ENCODE measurements at places on chromosomes 16 and 17.
A peak's percentile ranks its signal among the peaks of the same experiment; 100 is the strongest.

GRCh38 chr17:72517413-72518158 lies 396.8 kb downstream of the SOX9 start:
- H3K36me3 ChIP-seq = no peaks in the 10 kb centered on the region
- no peak overlapping the region for H3K4me3 ChIP-seq
- no peak overlapping the region for H3K27ac ChIP-seq
- no peak for DNase-seq
- no peaks in the 10 kb centered on the region for H3K27me3 ChIP-seq
- H3K4me1 ChIP-seq = no peaks in the 10 kb centered on the region

DNA sequence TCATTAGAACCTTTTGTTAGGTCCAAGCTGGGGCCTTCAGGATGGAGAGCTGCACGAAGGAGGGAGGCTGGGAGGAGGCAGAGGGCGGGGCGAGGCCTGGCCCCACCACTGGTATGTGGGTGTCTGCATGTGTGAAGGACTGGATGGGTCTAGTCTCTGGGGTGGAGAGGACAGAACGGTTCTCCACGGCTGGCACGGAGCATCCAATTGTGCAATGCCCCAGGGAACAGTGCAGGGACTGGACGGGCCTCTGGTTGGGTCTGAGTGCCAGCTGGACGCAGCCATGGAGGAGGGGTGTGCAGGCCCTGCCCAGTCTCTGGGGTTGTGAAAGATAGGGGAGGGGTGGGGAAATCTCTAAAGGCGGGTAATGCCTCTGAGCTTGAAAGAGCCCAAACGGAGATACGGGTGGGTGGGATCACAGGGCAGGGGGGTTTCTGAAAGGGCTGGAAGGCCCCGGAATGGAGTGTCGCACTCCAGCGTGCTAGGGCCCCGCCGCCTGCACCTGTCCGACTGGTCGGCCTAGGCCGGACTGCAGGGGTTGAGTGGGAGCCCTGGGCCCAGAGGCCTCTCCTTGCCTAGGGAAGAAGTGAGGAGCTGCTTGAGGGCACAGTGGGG lies 1.6 kb downstream of the PPL start:
- no peak for DNase-seq
- H3K4me3 ChIP-seq = no peak overlapping the region
- H3K36me3 ChIP-seq = no peaks in the 10 kb centered on the region
- H3K27me3 ChIP-seq = no peaks in the 10 kb centered on the region
- no peaks in the 10 kb centered on the region for H3K4me1 ChIP-seq

DNA sequence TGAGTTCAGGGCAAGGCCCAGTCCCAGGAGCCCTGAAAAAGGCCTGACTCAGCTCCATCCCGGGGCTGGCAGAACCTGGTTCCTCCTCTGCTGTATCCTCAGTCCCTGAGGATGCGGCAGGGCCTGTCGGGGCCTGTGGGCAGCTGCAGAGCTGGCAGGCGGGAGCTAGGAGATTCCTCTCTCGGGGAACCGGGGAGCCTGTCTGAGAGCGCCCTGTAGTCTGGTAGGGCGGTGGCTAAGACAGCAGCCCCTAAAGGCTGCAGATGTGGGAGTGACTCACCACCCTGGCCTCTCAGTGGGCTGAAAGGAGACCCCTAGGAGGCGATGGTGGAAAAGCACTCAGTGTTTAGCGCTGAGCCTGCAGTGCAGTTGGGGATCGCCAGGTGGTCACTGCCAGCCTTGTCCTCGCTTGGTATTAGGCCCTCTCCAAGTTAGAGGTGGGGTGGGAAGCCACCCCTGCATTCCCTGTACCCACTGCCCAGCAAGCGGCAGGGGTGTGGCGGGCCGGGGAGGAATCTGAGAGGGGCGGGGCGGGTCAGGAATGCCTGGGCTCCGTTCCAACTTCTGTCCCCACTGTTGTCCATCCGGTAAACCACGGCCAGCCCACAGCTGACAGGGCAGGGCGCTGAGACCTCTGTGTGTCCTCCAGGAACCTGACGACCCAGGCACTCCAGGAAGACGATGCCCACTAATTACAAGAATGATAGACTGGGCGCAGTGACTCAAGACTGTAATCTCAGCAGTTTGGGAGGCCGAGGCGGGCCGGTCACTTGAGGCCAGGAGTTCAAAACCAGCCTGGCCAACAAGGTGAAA lies 29.5 kb upstream of the CDH1 start:
- H3K27ac ChIP-seq = no peak overlapping the region
- no peaks in the 10 kb centered on the region for H3K36me3 ChIP-seq
- no peak for DNase-seq
- H3K4me3 ChIP-seq = no peak overlapping the region
- no peaks in the 10 kb centered on the region for H3K4me1 ChIP-seq

GRCh38 chr16:86018487-86018886 lies 119.5 kb downstream of the IRF8 start:
- DNase-seq = no peak
- H3K4me3 ChIP-seq = no peak overlapping the region
- H3K4me1 ChIP-seq = no peaks in the 10 kb centered on the region
- no peaks in the 10 kb centered on the region for H3K36me3 ChIP-seq

GRCh38 chr17:19250421-19251173 lies 13.4 kb downstream of the EPN2 start:
- no peaks in the 10 kb centered on the region for H3K36me3 ChIP-seq
- no peaks in the 10 kb centered on the region for H3K4me1 ChIP-seq
- H3K4me3 ChIP-seq = no peak overlapping the region
- no peaks in the 10 kb centered on the region for H3K27me3 ChIP-seq

DNA sequence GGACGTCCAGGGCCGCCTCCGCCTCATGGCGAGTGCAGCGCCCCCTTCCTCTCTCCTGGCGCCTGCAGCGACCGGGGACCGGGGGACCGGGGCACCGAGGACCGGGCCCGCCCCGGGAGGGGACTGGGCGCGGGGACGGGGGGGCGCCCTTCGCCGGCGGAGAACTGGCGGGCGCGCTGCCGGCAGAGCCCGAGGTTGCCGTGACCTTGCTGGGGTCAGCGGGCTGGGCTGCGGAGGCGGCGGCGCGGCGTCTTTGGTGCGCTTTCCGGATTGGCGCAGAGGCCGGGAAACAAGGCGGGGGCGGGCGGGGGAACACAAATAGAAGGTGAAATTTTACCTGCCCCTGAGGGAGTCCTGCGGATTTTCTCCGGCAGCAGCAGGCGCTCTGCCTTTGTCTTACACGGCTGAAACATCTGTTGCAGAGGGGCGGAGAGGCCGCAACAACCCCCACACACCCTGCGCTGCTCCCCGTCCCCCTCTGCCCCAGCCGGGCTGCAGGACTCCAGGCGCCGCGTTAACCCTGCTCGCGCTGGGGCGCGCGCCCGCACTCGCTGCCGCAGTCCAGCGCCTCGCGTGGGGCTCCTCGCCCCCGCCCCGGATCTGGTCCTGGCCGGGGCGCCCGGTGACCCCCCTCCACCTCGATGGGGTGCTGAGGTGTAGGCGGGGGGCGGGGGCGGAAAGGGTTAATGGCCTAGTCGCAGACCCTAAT lies 53.5 kb downstream of the SREBF1 start:
- H3K4me3 ChIP-seq = peak overlapping the region; percentile 59
- no peaks in the 10 kb centered on the region for H3K36me3 ChIP-seq
- H3K4me1 ChIP-seq = peaks cover 19% of the 10 kb centered on the region
- no peak overlapping the region for H3K27ac ChIP-seq
- H3K27me3 ChIP-seq = no peaks in the 10 kb centered on the region

DNA sequence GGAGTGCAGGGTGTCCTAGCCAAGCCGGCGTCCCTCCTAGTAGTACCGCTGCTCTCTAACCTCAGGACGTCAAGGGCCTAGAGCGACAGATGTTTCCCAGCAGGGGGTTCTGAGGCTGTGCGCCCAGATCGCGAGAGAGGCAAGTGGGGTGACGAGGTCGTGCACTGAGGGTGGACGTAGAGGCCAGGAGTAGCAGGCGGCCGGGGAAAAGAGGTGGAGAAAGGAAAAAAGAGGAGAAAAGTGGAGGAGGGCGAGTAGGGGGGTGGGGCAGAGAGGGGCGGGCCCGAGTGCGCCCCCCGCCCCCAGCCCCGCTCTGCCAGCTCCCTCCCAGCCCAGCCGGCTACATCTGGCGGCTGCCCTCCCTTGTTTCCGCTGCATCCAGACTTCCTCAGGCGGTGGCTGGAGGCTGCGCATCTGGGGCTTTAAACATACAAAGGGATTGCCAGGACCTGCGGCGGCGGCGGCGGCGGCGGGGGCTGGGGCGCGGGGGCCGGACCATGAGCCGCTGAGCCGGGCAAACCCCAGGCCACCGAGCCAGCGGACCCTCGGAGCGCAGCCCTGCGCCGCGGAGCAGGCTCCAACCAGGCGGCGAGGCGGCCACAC lies at the start of gene MMP2:
Gene MMP2, plus strand, starts transcription at position 372 of the 603 bp plus-strand sequence. CDS start 282 bp downstream, outside the sequence.
- H3K4me3 ChIP-seq = no peak within 1 kb of the TSS
- DNase-seq = no peak

- no peak overlapping the region for H3K4me3 ChIP-seq
- no peak overlapping the region for H3K27ac ChIP-seq
- no peaks in the 10 kb centered on the region for H3K27me3 ChIP-seq
- no peak for DNase-seq
- no peaks in the 10 kb centered on the region for H3K36me3 ChIP-seq
These were observed 180.0 kb upstream of the ASIC2 start for GRCh38 chr17:33473061-33473460.

- no peaks in the 10 kb centered on the region for H3K27me3 ChIP-seq
- H3K27ac ChIP-seq = no peak overlapping the region
- H3K4me1 ChIP-seq = no peaks in the 10 kb centered on the region
- no peaks in the 10 kb centered on the region for H3K36me3 ChIP-seq
These were observed 94.7 kb downstream of the GOSR1 start for GRCh38 chr17:30571921-30572320.

GRCh38 chr16:15778999-15779614 lies 77.7 kb downstream of the MYH11 start:
- H3K4me1 ChIP-seq = no peaks in the 10 kb centered on the region
- H3K4me3 ChIP-seq = no peak overlapping the region
- no peak for DNase-seq
- no peaks in the 10 kb centered on the region for H3K27me3 ChIP-seq
- H3K27ac ChIP-seq = no peak overlapping the region

DNA sequence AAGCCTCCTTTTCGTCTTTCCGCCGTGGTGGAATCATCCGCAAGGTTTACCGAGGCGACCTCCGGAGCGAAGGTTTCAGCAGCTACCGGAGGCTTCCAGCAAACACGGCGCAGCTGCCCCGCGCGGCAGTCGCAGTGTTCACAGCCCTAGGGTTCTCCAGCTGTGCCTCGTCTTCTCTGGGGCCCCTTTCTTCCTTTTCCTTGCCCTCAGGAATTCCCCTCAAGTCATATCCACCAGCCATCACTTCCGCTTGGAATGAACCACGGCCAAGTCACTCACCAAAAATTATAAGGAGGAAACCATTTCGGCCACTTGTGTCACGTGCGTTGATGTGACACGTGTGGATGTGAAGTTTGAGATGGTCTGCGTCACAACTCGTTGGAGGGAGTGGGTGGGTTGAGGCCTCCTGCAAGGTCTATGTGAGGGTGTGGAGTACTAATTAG lies 636 bp upstream of the ERN1 start:
- peaks cover 32% of the 10 kb centered on the region for H3K4me1 ChIP-seq
- H3K27ac ChIP-seq = peak overlapping the region; percentile 82
- no peak for DNase-seq

DNA sequence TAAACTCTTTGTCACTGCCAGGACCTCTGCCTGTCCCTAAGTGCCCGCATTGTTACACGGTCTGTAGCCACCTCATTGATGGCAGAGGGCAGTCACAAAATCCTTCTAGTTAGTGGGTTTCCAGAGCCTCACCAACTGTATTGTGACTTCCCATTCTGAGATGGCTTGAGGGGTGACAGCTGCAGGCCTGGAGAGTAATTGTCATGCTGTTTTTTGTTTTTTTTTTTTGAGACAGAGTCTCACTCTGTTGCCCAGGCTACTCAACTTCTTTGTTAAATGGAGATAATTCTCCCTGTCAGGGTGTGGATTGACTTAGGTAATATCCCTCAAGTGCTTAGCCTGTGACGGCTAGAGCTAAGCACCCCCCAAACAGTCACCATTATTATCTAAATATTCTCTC lies 77.9 kb downstream of the SDR42E1 start:
- no peaks in the 10 kb centered on the region for H3K36me3 ChIP-seq
- no peak overlapping the region for H3K27ac ChIP-seq
- no peak for DNase-seq
- no peaks in the 10 kb centered on the region for H3K4me1 ChIP-seq

- peaks cover 27% of the 10 kb centered on the region for H3K4me1 ChIP-seq
- H3K4me3 ChIP-seq = peak overlapping the region; percentile 5
- no peak overlapping the region for H3K27ac ChIP-seq
- no peak for DNase-seq
- H3K36me3 ChIP-seq = no peaks in the 10 kb centered on the region
- H3K27me3 ChIP-seq = no peaks in the 10 kb centered on the region
These were observed 290.6 kb upstream of the CCL2 start for GRCh38 chr17:33964344-33964979.

GRCh38 chr16:4351880-4352279 lies 759 bp upstream of the PAM16 start:
- no peak overlapping the region for H3K4me3 ChIP-seq
- DNase-seq = no peak
- no peak overlapping the region for H3K27ac ChIP-seq
- no peaks in the 10 kb centered on the region for H3K27me3 ChIP-seq
- no peaks in the 10 kb centered on the region for H3K36me3 ChIP-seq

DNA sequence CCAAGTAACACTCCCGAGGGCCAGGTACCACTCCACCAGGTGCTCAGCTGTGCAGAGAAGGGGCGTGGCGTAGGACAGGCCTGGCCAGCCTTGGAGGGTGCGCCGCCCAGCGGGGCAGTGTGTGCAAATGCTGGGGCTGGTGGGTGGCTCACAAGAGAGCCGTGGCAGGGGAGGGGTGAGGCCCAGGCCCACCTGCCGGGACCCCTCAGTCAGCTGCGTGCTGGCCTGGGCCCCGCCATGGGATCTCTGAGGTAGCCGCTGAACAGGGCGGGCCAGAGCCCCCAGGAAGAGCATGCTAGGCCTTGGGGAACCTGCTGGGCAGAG lies 8.8 kb downstream of the TPSG1 start:
- H3K4me1 ChIP-seq = no peaks in the 10 kb centered on the region
- no peaks in the 10 kb centered on the region for H3K36me3 ChIP-seq
- H3K27ac ChIP-seq = no peak overlapping the region
- H3K4me3 ChIP-seq = no peak overlapping the region

DNA sequence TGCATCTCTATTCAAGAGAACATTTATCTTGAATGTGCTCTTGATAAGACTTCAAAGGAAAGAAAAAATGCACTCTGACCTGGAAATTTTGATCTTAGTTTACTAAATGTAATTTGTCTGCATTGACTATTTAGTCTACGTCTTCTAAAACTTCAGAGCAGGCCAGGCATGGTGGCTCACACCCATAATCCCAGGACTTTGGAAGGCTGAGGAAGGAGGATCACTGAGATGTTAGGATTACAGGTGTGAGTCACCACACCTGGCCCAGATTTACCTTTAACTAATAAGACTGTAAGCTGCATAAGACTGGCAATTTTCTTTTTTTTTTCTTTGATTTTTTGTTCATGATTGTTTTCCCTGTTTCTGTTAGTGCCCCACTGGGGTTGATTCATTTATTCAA lies 18.8 kb upstream of the CIITA start:
- H3K36me3 ChIP-seq = no peaks in the 10 kb centered on the region
- DNase-seq = no peak
- no peak overlapping the region for H3K4me3 ChIP-seq
- H3K4me1 ChIP-seq = no peaks in the 10 kb centered on the region
- no peak overlapping the region for H3K27ac ChIP-seq

- no peak overlapping the region for H3K4me3 ChIP-seq
- H3K27me3 ChIP-seq = no peaks in the 10 kb centered on the region
- no peaks in the 10 kb centered on the region for H3K36me3 ChIP-seq
- H3K4me1 ChIP-seq = no peaks in the 10 kb centered on the region
These were observed 53.6 kb downstream of the RMI2 start for GRCh38 chr16:11398851-11399250.

- DNase-seq = no peak
- H3K27ac ChIP-seq = no peak overlapping the region
- H3K4me3 ChIP-seq = no peak overlapping the region
- H3K27me3 ChIP-seq = no peaks in the 10 kb centered on the region
- H3K4me1 ChIP-seq = no peaks in the 10 kb centered on the region
- H3K36me3 ChIP-seq = no peaks in the 10 kb centered on the region
These were observed 54.7 kb upstream of the CDH11 start for GRCh38 chr16:65176603-65177002.

Measured in CD8-positive, alpha-beta memory T cell (primary cell).